ENCODE measurements at places on chromosomes 11 and 22.

DNA sequence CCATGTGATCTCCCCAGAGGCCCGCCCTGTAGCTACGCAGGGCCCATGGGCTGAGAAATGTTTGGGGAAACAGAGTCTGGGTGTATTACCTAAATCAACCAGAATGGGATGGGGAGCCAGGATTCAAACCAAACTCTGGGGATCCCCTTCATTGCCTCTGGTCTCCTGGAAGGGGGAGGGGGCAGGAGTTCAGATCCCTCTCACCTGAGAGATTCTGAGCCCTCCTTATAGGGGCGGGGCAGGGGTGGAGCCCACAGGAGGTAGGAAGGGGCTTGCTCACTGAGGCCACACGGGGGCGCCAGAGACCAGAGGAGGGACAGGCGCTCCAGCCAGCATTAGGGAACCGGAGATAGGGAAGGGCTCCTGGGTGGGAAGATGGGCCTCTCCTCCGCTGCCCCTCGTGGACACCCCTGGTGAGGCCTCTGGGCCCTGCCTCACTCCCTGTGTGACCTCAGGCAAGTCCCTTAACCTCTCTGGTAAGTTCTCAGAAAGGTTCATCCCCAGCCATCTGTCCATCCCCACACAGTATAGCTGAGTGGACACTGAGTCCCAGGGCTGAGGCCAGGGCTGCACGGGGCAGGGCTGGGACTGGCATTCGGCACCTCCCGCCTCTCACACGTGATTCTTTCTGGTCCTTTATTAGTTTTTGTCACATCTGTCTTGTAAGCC is 2.7 kb upstream of the CDC42BPG start:
- DNase-seq, result peak; percentile 97

DNA sequence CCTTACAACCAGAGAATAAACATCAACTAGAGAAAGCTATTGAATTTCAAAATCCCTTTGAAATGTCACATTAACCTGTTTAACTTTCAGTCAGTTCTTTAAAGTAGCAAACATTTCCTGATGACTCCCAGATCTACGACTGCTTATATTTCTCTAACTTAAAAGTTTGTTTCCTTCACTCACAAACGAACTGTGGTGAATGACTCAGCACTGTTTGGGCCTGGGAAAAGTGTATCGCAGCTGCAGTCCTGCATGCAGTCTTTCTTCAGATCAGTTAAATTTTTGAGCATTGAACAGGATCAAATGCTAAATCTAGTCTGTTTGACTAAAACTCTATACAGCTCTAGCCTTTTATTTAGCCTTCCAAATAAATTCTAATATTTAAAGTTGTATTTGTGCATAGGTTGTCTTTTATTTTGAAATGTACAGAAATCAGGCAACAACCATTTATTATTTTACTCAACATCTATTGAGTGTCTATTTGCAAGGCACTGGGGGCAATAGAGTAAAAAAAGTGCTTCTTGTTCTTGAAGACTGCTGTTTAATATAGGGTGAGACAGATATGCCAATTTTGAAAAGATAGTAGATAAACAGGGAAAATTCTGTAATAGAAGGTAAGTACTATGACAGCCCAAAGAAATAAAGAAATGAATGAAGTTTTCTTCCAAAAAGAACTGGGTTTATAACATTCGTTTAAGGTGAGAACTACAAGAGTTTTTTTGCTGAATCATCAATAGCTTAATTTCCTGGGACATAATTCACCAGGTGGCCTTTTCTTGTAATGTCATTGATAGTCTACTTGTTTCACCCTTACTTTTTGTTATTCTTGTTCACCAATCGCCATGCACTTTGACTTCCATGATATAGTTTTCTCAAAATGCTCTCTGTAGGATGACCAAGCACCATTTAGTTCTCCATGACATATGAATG is 235.4 kb downstream of the METTL15 start:
- DNase-seq, result no peak

DNA sequence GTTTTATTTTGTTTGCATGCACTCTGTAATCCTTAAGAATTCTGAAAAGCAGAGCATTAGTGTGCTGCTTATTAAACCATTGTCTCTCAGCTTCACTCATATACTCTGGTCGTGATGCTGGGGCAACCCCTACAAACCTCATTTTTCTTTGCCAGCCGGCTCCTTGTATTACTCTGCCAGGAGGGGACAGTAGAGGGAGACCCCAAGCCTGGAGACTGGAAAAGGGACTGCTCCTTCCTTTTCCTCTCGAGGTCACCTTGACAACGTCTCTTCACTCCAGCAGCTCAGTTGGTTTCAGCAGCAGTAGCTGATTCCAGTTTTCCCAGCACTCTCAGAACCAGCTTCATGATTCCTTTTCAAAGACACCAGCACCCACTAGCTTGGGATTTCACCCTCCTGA is 2.8 kb upstream of the JHY start:
- DNase-seq, result no peak

DNA sequence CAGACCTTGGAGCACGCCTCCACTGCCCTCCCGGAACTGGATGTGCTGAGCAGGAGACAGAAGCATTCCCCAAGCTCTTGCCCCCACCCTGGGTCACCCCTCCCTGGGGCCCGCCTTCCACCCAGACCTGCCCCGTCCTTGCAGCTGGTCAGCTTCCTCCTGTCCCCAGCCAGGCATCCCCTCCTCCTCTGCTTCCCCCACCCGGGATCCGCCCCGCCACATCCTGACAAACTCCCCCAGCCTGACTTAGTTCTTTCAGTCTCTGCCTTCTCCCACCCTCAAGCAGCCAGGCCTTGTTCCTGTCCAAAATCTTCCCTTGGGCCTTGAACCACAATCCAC is 1.1 kb upstream of the PLXNB2 start:
- DNase-seq, result no peak

- no peak for DNase-seq
Measured at GRCh38 chr11:118082880-118083552, 3.7 kb downstream of the SMIM35 start.

- no peak for DNase-seq
Measured at GRCh38 chr11:19746086-19746485, 33.4 kb downstream of the NAV2 start.

- no peak for DNase-seq
Measured at GRCh38 chr11:73308961-73309919, 1.2 kb downstream of the ARHGEF17 start.

- DNase-seq, result no peak
Measured at GRCh38 chr11:118212131-118212725, 12.6 kb downstream of the JAML start.

DNA sequence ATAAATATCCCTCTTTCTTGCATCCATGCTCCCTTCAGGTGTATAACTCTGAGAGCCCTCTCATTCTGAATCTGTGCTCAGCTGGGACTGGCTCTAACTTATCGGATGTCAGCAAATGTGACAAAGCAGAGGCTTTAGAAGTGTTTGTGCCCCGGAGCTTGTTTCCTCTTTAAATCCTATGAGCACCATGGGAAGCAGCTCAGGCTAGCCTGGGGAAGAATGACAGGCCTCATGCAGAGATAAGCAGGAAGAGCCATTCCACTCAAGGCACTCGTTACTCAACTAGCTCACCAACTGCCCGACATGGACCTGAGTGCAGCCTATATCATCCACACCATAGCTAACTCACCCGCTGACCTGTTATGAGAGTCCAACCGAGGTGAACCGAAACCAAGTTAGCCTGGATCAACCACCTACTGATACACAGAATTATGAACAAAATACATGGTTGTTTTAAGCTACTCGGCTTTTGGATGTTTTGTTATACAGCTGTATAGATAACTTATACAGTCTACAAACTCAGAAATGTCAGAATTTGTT is 990.7 kb downstream of the NTM start:
- no peak for DNase-seq

GRCh38 chr11:37560346-37560745 is 962.3 kb upstream of the RAG2 start:
- no peak for DNase-seq

- DNase-seq, result no peak
Measured at GRCh38 chr11:122758974-122759373, 79.3 kb upstream of the CRTAM start.

GRCh38 chr22:47393191-47393590 is 630.7 kb downstream of the TBC1D22A start:
- DNase-seq, result no peak

DNA sequence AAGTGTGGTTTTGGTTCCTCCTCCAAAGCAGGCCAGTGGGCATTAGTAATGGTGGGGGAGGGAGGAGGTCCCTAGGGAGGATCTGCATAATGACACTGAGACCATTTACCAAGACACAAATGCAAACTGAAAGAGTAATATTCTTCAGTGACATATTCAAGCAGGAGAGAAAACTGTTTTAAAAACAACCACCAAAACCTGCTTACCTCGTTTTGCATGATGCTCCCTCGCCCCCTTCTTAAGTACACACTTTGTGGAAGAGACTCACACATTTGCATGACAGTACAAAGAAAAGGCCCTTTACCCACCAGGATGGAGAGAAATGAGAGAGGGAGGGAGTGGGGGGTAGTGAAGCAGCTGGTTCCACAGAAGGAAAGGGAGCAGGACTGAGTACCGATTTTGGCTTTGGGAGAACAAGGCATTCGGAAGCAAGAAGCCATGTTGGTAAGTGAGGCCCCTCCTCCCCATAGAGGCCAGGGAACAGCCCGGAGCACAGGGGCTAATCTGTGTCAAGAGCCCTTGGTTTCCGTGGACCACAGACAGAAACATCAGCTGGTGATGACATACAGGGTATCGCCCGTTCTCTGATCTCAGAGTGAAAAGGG is 13.0 kb upstream of the OPCML start:
- no peak for DNase-seq

- no peak for DNase-seq
Measured at GRCh38 chr11:108170184-108170583, 48.8 kb downstream of the ACAT1 start.

DNA sequence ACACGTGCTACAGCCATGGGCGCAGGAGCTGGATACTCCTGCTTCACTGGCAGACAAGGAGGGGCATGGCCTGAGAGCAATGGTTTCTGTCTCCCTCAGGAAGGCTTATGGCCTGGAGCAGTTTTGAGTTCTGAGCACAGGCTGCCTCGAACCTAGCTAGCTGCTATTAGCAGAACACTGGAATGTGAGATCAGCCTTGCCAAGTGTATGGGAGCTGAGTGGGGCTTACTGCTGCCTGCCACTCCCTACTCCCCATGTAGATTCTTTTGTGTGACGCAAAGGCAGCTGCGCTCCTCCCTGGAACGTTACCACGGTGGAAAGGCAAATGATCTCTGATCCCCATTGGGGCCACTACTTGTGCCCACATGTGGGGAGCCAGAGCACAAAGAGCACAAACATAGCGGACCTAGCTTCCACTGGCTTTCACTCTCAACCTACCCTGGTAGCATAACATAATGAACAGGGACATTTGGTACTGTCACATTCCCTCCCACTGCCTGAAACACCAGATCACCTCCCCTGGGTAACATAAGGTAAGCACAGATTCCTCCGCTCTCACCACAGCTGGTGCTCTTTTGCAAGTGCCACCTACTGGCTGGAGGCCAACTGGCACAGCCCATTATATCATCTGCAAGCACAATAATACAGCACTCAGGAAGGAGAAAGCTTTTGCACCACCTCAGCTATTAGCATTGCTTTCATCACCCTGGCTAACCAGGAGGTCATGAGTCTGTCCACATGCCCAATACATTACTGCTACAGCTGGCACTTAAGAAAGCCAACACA is 84.6 kb upstream of the GUCY1A2 start:
- DNase-seq, result no peak

DNA sequence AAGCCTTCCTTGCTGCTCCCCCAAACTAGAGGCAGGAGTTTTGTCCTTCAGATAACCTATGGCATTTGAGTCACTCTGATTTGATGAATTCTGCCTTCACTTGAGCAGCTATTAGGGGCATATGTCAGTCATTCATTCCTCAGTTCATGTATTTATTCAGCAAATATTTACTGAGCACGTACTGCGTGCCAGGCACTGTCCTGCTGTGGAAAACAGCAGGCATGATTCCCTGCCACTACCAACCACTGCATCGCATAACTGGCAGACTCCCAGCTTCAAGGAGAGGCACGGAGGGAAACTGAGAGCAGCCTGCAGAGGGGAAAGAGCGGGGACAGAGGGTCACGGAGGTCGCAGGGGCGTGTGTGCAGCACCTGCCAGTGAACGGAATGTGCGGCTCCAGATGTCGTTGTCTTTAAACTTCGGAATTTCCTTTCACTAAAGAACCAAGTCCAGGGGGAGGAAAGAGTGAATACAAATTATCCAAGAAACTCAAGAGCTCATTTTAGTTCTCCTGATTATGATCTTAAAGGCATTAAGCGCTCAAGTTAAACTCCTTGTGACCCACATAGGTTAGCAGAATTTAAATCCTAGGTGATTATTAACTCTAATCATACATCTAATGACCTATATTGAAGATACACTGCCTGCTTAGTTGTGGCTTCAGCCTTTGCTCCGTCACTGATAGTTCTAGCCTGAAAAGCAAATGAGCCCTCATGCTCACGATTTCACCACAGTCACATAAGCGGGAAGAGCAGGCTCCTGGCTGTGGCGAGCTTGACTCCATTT is 12.6 kb downstream of the PPARA start:
- no peak for DNase-seq

DNA sequence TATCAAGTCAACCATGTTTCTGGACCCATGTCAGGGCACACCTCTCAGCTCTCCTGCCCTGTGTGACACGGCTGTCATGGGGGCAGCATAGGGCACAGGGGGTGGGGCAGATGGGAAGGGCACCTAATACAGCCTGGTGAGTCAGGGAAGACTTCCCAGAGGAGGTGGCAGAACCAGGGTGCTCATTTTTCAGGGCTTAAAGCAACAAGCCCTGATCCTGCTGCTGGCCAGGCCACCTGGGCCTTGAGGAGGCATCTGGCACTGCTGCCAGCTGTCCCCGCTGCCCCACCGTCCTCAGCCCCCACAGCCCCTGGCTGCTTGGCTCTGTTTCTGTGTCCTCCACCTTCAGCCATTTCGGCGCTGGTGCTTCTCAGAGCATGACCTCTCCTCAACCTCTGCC is 4.4 kb downstream of the MAP3K11 start:
- DNase-seq, result no peak

DNA sequence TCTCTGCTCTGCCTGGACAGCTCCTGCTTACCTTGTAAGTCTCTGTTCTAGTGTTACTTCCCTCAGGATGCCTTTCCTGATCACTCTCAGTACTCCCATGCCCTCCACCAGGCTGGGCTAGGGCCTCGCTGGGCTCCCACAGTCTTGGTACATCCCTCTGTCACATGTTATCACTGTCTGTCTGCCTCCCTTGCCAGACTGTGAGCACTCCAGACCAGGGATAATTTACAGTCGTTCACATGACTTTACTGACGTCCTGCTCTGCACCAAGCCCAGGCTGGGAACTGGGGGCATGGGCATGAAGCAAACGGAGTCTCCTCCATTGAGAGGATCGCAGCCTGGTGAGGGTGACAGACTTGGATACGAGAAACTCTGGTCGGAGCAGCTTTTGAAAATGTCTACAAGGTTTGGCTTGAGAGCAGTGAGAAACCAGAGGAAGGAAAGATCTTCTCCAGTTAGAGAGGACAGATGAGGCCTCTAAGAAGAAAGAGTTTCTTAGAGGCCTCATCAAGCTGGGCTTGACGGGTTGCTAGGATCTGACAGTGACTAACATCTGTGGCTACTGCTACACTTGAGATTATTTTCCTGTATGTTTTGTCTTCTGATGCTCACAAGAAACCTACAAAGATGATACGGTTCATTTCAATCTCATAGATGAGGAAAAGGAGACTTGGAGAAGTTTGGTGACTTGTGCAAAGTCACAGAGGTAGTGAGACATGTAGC is 12.5 kb downstream of the USP35 start:
- DNase-seq, result no peak

Measured in activated CD4-positive, CD25-positive, alpha-beta regulatory T cell treated with anti-CD3 and anti-CD28 coated beads, Interleukin-2, amount 50 U/mL, for 72 hours (primary cell).